Fibroblast of gingiva (primary cell): ENCODE measurements at places on chromosomes 6 and 20.
A peak's percentile ranks its signal among the peaks of the same experiment; 100 is the strongest.

DNA sequence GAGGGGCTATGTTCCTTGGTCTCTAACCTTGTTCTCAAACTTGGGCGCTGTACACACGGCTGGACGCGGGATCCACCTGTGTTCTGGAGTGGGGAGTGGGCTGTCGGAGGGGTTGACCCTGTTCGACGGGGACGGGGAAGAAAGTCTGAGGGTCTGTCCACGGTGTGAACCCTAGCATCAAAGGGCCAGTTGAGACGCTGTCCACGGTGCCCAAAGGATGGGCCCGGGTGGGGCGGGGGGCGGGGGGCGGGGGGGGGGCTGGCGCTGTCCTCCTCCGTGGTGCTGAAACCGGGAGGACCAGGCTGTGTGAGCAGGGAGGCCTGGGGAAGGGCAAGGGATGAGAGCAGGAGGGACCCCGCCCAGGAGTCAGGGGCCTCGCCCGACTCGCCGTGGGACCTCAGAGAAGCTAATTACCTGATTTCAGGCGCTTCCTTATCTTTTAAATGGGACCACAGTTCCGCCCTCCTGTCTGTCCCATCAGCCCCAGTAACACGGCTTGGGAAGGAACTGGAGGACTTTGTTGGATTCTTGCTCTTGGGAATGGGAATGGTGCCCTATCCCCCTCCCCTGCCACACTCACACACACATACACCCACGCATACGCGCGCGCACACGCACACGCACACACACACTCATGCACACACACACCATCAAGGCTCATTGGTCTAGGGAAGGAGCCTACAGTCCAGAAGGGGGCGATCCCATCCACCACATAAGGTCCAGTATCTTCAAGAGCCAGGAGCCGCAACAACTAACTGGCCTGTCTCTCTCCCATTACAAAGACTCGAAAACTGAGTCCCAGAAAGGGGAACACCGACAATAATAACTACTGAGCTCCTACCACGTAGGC is 1.0 kb upstream of the VSTM2L start:
- peak; percentile 74 for DNase-seq

DNA sequence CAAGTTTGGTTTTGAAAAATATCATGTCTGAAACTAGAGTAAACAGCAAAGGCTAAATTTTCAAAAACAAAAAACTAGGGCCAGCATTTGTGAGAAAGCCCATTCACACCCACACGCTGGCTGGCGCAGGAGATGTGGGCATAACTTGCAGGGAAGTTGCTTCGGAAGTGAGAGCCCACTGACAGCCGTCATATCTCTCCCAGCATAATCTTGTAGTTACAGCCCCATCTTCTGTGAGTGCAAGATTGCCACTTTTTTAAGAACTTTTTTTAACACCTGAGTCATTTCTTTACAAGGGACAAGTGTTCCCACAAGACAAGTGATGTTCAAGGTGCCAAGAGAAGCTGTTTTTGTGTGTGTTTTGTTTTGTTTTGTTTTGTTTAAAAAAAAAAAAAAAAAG is 212.5 kb upstream of the CNR1 start:
- no peak for DNase-seq

- DNase-seq, result no peak
Measured at GRCh38 chr20:5513975-5514516, 197.3 kb upstream of the PROKR2 start.

DNA sequence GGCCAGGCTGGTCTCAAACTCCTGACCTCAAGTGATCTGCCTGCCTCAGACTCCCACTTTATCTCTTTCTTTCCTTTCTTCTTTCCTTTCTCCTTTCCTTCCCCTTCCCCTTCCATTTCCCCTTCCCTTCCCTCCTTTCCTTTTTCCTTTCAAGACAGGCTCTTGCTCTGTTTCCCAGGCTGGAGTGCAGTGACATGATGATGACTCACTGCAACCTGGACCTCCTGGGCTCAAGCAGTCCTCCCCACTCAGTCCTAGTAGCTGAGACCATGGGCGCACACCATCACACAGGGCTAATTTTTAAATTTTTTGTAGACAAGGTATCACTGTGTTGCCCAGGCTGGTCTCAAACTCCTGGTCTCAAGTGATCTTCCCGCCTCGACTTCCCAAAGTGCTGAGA is 377.6 kb upstream of the ZFP64 start:
- no peak for DNase-seq

- DNase-seq, result peak; percentile 23
Measured at GRCh38 chr20:9374480-9374879, 139.9 kb upstream of the LAMP5 start.

DNA sequence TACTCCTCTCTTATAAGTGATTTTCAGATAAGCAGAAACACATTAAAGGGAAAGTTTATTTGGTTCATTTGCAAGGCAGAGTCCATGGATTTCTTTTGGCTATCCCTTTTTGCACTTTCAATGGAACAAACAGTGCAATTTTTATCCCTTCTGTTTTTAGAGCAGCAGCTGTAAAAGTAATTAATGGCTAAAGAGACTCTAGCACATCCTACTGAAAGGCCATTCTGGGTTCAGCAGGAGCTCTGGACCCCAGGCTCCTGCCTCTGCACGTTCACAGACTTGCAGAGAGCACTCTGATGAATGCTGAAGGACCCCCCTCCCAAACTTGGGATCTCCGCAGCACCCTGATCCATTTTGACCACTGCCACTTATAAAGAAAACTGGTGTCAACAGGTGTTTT is 40.3 kb upstream of the PDE7B start:
- DNase-seq, result no peak

- no peak for DNase-seq
Measured at GRCh38 chr6:168597471-168597875, 156.5 kb downstream of the SMOC2 start.

DNA sequence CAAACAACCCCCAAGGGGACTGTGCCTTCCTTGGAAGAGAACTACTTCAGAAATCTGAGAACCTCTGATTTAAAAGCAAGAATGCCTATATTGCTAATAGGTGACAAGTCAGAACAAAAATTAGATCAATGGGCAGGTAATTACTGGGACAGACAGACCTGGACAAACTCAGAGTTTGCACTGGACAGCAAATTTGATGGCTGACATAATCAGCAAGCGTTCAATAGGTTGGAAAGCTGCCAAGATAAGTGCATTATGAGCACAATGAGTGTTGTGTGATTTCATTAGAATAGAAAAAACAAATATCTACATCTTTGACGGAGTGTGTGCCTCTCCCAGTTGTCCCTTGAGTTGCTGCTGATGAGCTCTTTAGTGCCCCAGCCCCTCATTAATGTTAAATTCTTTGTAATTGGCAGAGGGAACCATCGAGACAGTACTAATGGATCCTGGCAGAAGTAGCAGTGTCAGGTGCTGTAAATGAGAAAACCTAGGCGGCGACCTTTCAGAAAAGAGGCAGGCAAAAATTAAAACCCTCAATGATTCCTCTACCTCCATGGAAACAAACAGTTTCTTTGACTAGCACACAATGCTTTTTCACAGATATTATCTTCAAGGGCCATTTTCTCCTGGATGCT is 116.5 kb upstream of the COL21A1 start:
- DNase-seq, result no peak

GRCh38 chr6:11253594-11253993 is 21.1 kb upstream of the NEDD9 start:
- no peak for DNase-seq

- no peak for DNase-seq
Measured at GRCh38 chr6:27242589-27243265, 4.8 kb upstream of the PRSS16 start.

GRCh38 chr20:24979036-24979960 is 13.3 kb downstream of the APMAP start:
- DNase-seq, result no peak

DNA sequence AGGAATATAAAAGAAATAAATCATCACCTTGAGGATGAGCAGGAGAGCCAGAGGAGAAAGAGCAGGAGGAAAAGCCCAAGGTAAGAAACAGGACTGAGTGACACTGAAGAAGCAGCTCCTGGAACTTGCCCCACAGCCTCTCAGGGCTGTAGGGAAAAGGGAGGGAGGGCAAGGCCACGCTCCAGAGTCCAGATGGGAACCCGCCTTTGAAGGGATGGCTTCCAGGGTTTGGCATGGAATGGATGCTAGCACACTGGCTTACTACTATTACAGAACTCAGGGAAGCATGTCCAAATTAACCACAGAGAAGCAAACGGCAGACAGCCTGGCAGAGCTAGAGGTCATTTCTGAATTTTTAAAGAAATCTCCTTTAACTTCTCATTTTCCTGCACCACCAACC is 26.8 kb downstream of the RALGAPA2 start:
- DNase-seq, result peak; percentile 22

- DNase-seq, result no peak
Measured at GRCh38 chr6:35576682-35577081, 64.0 kb upstream of the TULP1 start.

- peak; percentile 41 for DNase-seq
Measured at GRCh38 chr20:31740208-31740607, 1.1 kb downstream of the TPX2 start.

DNA sequence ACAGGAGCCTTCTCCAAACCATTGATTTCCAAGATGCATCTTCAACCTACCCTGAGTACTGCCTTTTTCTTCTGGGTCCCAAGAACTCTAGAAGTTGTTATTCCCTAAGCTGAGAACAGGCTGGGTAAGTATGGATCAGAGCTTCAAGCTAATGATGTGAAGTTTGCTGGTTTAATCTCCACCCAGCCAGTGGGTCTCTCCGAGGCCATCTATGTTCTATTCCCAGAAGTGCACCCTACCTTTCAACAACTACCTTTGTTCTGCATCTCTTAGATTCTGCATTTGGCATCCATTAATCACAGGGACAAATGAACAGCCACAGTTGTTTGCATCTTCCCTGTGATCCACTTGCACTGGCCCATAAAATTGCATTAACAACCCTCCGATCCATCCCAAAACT is 246.2 kb downstream of the HIVEP2 start:
- no peak for DNase-seq

GRCh38 chr6:149513915-149514314 is 29.1 kb upstream of the ZC3H12D start:
- DNase-seq, result no peak

- no peak for DNase-seq
Measured at GRCh38 chr6:47206626-47207025, 103.1 kb downstream of the TNFRSF21 start.

DNA sequence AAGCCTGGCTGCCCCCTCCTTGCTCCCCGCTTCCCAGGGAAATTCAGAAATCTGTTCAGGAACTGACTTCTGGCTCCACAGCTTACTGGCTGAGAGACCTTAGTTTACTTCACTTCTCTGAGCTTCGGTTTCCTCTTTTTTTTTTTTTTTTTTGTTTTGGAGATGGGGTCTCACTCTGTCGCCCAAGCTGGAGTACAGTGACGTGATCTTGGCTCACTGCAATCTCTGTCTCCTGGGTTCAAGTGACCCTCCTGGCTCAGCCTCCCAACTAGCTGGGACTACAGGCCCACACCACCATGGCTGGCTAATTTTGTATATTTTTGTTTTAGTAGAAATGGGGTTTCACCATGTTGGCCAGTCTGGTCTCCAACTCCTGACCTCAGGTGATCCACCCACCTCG is 14.9 kb downstream of the PTK7 start:
- DNase-seq, result no peak

DNA sequence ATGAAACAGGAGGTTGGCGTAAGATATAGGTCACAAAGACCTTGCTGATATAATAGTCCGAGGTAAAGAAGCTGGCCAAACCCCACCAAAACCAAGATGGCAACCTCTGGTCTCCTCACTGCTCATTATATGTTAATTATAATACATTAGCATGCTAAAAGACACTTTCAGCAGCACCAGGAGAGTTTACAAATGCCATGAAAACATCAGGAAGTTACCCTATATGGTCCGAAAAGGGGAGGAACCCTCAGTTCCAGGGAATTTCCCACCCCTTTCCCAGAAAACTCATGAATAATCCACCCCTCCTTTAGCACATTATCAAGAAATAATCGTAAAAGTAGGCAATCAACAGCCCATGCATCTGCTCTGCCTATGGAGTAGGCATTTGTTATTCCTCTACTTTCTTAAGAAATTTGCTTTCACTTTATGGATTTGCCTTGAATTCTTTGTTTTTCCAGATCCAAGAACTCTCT is 923.4 kb downstream of the QKI start:
- DNase-seq, result no peak

DNA sequence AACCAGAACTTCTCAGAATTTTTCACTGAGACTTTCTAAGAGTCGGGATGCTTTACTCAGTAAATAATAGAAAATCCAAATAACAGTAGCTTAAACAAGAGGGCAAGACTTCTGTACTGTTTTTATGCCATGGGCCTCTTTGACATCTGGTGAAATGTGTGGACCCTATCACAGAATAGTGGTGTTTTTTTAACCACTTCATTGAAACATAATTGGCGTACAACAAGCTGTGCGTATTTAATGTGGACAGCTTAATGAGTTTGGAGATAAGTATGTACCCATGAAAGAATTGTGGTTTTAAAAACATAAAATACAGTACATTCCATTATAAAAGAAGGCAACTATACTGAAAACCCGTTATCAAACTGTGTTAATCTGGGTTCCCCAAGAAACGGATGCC is 37.7 kb downstream of the PDRG1 start:
- no peak for DNase-seq

DNA sequence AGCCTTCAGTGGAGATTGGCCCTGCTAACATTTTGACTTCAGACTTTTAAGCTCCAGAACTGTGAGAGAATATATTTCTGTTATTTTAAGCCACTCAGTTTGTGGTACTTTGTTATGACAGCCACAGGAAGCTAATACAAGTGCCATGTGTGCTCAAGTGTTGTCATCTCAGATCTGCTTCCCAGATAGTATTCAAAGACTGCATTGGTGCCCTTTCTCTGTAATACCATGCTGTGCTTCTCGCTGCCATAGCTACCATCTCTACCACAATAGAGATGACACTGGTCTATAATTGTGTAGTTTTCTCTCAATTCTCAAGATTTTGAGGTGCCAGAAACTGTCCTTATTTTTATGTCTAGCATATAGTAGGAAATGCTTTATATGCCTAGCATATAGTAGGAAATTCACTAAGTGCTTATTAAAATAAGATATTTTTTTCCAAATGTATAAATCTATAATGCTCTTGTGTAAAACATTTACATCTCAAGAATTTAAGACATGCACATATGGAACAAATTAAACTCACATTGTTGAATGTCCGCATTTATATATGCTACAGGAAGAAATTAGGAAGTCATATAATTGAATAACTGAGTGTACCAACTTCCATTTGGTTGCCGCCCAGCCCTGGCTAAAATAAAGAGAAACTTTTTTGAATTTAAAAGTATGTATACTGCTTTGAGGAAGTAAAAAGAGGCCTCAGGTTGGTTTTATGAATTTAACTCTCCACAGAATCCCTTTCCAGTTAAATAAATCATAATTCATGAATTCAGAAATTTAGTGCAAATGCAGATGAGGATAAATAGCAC is 77.6 kb downstream of the TPBG start:
- DNase-seq, result no peak

DNA sequence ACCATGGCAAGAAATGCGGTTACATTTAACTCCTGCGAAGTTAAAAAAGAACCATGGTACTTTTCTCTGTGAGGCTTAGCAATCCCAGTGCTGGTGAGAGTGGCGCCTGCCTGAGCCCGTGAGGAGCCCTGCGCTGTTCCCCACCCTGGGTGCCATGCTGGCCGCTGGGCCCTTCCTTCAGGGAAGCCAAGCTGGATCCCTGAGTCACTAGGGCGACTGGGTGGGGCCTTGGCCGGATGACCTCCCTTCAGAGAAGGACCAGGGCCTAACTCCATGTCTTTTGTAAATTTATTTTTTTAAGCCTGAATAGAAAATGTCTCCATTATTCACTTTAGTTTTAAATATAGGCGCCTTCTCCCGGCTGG is 209.1 kb downstream of the ERMARD start:
- DNase-seq, result no peak
